T follicular helper cell (primary cell): ENCODE measurements at places on chromosomes 3 and 15.

DNA sequence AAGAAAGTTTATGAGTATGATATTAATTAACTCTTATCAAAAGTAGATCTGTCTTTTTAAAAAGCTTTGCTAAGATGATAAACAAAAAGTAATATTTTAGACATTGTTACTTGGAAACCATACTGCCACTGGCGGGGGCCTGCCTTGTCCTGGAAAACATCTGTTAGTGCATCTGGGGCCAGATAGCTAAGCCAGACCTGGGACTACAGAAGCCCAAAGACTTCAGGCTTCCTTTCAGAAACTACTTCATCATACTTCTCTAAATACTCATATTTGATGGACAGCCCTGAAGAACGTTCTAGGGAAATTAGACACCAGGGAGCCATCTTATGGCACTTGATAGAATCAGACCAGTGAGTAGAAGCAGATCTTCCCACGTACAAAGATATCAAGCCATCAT, 795.4 kb upstream of the SEMA6D start:
- DNase-seq, result no peak

GRCh38 chr15:60972301-60972700, 256.8 kb downstream of the RORA start:
- no peak for DNase-seq

DNA sequence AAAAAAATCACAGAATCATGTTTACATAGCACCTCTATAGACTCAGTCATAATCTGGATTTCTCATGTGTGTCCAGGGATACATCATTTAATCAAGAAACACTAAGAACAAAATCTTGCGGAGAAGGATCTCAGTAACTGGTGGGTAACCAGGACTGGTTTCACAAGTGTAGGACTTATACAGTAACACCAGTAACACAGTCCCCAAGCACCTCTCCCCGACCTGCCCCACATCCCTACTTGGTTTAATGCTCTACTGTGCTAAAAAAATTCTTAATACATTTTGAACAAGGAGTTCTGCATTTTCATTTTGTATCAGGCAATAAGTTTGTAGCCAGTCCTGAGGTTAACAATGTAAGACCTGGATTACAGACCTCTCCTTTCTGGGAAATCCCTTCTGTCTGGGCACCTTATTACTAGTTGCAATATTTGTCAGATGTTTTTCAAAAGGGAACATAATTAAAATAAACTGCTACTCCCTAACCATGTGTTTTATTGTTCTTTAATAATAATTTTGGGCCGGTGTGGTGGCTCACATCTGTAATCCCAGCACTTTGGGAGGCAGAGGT, 57.6 kb upstream of the BBX start:
- no peak for DNase-seq

GRCh38 chr3:135558150-135558783, 407.3 kb upstream of the PPP2R3A start:
- DNase-seq, result no peak

DNA sequence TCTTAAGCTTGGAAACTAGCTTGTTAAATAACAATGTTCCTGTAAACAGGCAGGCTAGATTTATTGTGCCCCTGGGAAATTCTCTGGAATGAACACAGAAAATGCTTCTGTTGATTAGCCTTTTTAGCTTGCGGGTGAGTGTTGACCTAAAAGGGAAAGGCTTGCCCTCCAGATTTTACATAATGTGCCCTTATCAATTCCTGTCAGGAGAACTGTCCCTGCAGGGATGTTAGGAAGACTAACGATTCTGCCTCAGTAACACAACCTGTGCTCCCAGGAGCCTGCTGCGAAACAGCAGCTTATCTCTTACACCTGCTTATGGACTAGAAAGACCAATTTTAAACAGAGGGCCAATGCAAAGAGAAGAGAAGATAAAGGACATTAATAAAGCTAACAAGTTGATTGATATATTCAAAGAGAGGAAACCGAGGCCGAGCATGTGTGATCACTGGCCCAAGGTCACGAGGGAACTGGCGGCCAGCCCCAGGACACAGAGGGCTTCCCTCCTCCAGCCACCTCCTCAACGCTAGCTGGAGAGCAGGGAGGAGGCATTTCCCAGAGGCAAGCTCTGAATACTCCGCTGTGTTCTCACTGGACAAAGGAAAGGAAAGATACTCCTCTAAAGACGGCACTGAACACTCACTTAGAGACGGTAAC, 48.4 kb upstream of the TJP1 start:
- no peak for DNase-seq

GRCh38 chr3:23760325-23760724, 45.4 kb upstream of the UBE2E1 start:
- no peak for DNase-seq

GRCh38 chr3:13507247-13507569, 27.1 kb downstream of the HDAC11 start:
- DNase-seq, result no peak

GRCh38 chr15:97473627-97474026, 486.9 kb upstream of the ARRDC4 start:
- DNase-seq, result no peak

- no peak for DNase-seq
Observed at GRCh38 chr3:138796761-138797160, 38.0 kb downstream of the PIK3CB start.

DNA sequence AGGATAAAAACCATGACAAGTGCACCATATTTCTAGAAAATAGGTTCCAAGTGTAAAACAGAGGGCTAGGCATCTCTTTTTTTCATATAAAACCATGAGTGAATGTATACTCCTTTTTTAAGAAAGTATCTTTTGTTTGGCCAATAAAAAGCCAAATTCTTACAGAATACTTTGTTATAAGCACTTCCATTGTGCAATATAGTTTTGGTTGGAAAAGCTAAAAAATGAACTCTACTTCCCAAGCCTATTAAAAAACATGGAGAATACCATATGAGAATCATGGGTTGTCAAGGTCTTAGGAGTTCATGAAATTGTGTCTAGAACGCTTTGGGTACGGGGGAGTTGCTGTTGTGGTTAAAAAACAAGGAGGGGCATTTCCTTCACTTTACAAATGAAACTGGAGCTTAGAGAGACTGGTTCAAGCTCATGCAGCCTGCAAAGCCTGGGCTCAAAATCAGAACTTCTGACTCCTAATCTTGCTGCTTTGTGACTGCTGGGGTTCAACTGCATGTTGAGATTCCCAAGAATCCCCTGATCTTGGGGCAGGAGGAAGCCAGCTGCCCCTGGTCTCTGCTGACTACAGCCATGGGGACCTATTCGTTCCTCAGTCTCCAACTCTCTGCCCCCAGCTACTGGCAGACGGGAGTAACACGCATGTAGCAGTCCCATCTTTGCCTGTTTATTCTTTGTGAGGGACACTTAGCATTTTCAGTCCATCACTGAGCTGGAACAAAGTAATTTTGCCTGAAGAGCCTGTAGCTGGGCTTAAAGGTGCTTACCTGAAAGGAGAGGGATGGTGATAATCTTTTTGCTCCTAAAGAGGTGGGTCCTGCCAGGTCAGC, 229.1 kb downstream of the CHST2 start:
- DNase-seq, result no peak

GRCh38 chr15:88498996-88499395, 31.5 kb downstream of the MRPS11 start:
- no peak for DNase-seq

DNA sequence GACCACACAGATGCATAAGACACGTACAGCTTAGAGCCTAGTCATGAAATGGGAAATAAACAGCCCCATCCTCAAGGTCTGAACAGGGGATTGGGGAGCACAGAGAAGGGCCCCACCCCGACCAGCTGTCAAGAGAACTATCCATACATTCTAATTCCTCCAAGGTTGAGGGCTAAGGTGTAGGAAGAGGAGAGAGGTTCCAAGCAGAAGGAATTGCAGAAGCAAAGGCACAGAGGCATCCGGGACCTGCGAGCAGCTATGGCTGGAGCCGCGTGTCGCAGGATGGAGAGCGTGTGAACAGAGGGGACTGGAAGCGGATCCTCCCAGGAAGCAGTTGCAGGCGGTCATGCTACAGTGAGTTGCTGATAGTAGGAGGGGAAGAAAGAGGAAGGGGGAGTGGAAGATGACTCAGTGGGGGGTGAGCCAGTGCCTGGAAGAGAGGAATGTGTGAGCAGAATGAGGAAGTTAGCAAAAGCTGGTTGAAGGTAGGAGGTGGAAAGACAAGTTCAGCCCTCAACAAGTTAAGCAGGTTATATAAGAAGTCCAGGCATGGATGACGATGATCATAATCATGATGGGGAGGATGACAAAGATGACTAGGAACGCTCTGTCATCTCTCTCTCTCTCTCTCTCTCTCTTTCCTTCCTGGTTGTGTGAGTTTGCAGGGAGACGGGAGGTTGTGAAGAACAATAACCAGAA, 89.7 kb downstream of the LIPC start:
- no peak for DNase-seq

DNA sequence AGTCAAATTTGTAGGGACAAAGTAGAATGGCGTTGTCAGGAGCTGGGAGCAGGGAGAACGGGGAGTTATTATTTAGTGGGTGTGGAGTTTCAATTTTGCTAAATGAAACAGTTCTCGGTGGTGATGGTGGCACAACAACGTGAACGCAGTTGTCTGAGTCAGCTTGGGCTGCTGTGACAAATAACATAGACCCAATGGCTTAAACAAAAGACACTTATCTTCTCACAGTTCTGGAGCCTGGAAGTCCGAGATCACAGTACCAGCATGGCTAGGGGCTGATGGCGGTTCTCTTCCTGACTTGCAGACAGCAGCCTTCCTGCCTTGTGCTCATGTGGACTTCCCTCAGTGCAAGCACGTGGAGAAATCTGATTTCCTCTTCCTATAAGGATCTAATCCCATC, 90.2 kb downstream of the CHSY1 start:
- DNase-seq, result no peak

- DNase-seq, result no peak
Observed at GRCh38 chr3:169387751-169388696, 275.5 kb downstream of the MECOM start.

GRCh38 chr3:194688200-194688740, 2.6 kb downstream of the FAM43A start:
- no peak for DNase-seq

- DNase-seq, result no peak
Observed at GRCh38 chr3:191762323-191762960, 301.5 kb downstream of the PYDC2 start.

GRCh38 chr15:33547876-33548275, 237.1 kb downstream of the RYR3 start:
- no peak for DNase-seq

DNA sequence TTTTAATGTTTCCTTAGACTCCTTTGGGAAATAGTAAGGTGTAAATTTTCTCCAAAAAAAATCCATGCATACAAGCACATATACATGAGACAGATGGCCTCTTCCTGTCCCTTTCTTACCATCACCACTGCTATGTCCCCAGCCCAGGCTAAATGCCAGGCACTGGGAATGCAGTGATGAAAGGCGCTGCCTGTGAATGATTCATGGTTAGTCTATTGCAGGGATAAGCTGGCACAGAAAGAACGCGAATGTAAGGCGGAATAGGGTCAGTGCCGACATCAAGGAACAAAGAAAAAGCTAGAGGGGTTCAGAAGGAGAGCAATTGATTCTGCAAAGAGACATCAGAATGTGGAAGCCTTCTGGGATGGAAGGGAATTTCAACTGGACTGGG, 36.2 kb upstream of the CFAP161 start:
- DNase-seq, result no peak

DNA sequence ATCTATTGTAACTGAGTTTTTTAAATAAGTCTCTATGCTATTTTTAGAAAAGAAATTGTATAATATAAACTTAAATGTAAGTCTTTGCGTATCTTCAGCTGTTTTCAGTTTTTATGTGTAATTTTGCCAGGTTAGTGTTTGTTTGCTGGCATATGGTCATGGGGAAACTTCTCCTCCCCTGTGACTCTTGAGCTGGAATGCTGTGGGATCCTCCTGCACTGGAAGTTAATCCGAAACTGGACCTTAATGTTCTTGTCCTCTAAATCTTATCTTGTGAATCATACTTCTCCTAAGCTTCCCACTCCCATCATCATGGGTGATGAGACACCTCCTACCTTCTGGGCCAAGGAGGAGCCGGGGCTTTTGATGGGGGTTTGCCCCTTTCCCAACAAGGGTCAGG, 52.4 kb upstream of the CHST2 start:
- no peak for DNase-seq

DNA sequence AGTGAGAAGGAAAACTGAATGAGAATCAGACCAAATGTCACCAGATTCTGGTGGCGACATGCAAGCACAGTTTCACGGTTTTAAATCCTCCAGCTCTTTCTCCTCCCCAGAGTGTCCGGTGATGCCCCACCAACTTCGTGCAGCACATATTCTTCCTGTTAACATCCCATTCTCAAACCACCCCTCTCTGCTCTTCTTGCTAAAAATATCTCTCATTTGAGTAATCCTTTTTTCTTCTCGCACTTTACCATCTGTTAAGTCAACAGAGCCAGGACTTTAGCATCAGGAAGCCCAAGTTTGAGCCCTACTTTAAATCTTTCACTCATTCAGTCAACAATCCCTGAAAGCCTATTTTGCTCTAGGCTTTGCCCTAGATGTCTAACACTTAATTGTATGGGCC, 68.2 kb upstream of the VGLL4 start:
- DNase-seq, result no peak

DNA sequence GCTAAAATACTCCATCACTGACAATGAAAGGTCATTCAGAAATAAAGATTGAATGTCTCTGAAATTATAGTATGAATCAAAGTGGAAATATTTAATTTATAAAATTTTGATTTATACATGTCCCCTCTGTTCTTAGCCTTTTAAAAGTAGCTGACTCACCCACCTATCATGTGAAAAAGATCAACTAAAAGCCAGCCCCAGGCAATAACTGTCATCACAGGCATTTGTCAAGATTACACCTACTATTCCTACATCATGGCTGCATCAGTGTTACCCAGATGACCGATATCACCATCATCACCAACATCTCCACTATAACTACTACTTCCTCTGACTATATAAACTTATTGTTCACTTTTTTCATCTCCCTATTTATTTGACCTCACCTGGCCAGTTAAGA, 14.3 kb upstream of the PIK3R4 start:
- no peak for DNase-seq

DNA sequence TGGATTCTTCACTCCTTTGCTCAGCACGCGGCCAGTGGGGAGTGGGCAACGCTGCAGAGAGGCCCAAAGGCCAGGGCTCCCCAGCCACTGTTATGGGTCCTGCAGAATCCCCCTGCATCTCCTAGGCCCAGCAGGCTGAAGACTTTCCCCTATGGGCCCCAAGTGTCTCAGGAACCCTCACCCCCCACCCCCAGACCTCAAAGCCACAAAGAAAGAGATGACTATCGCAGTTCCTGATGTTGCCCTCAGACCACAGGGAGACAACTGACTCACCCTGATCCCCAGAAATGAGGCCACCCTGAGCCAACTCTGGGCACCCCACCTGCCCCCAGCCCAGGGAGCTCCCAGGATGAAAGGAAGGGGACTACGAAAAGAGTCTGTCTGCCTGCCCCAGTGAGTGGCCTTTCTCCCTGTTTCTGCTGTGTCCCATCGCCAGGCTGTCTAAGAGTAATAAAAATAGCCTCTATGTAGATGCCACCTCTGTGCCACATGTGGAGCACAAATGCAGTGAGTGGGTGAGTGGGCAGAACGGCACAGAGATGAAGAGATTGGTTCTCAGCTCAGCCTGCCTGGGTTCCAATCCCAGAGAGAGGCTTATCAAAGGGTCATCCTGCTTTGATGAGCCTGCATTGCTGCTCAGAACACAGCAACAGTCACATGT, 283.0 kb downstream of the UACA start:
- no peak for DNase-seq

- no peak for DNase-seq
Observed at GRCh38 chr3:109071350-109072142, 46.4 kb downstream of the MORC1 start.
